K562 (cell line): ENCODE measurements at places on chromosomes 1 and 21. TPM values are rescaled to one million over a fixed set of nuclear protein-coding genes. Genes with fewer than 3 reads are reported as not detected.

GRCh38 chr21:38605236-38605635 is 107.0 kb upstream of the ERG start:
- DNase-seq = no peak

SLC35E2B gene
- polyA plus RNA-seq = 29.8 and 34.1 TPM in 2 replicates

DNA sequence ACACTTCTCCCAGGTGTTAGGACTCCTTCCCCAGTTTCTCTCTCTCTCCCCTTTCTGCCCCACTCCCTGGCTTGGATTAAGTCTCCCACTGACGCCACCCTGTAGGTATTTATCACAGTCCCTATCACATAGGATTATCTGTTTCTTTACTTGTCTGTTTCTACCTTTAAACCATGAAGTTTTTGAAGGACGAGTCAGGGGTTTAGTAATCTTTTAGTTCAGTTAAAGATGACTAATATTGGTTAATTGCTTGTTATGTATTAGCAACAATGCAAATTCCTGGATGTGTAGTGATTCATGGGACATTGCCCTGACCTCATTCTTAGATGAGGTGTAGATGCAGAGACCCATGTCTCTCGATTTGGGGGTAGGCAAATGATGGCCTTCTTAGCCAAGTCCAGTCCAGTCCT is 6.4 kb downstream of the LAMC1 start:
- no peak for DNase-seq

GRCh38 chr21:24276204-24276603 is 1331.1 kb downstream of the MRPL39 start:
- no peak for DNase-seq

- no peak for DNase-seq
Observed at GRCh38 chr1:168085401-168085872, 51.3 kb downstream of the GPR161 start.

GRCh38 chr1:204074274-204075138 is 1.6 kb downstream of the SOX13 start:
- no peak for DNase-seq

DNA sequence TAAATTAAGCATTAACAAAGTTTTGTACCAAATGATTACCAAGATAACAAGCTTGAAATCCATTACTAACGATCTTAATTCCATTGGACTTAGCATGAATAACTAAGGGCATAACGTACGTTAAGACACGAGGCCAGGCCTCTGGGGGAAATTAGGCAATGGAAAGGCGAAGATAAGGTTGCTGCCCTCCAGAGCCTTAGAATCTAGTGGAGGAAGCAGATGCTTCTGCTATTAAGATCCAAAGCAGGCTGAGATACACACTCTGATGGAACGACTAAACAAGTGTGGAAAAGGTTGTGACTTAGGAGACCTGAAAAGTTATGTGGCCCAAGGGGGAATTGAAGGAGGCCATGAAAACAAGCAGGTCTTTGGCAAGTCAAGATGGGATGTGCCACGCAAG is 6.0 kb downstream of the AKNAD1 start:
- DNase-seq = no peak

- DNase-seq = no peak
Observed at GRCh38 chr1:225654277-225654597, 1.3 kb upstream of the ENAH start.

- no peak for DNase-seq
Observed at GRCh38 chr1:1929639-1930545, 10.8 kb upstream of the TMEM52 start.

- DNase-seq = no peak
Observed at GRCh38 chr1:11453742-11454491, 25.0 kb upstream of the DISP3 start.
